ENCODE measurements at places on chromosomes 5 and 9.

GRCh38 chr5:125487231-125487630 lies 740.8 kb upstream of the ZNF608 start:
- DNase-seq = no peak

DNA sequence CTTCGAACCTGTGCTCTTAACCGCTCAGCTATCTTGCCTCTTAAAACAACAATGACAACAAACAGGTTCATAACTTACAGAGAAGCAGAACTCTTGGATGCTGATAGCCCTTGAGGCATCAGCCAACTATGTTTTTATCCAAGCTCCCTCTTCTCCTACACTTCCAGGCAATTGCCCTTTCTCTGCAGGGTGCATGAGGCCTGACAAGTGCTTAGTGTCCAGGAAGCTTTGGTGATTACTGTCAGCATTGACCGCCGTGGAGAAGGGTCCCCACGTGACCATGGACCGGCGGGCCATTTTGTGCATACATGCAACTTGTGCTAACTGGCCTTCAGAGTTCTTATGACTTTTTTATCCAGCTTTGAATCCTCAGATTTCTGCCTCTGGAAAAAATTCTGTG lies 71.2 kb downstream of the ADCY2 start:
- DNase-seq = no peak

DNA sequence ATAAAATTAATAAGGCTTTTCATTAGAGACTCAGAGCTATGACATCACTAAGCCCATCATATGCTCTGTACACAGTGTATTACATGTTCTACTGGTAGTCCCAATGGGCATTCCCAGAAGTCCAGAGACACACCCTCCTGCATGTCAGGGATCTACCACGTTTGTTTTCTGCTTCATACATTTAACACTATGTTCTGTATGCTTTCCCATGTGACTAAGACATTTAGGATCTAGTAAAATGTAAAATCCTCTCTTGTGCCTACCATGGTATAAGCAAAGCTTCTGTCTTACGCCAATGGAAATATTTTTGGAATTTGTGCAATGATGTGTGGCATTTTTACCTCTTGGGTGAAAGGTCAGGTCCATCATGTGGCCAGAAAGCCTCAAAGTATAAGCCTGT lies 192.4 kb downstream of the ADAMTSL1 start:
- no peak for DNase-seq

DNA sequence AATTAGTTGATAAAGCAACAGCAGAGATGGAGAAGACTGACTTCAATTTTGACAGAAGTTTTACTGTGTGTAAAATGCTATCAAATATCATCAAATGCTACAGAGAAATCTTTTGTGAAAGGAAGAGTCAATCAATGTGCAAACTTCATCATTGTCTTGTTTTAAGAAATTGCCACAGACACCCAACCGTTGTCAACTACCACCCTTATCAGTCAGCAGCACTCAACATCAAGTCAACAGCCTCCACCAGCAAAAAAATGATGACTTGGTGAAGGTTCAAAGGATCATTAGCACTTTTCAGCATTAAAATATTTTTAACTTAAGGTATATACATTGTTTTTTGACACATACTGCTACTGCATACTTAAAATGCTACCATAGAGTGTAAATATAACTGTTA lies 888.8 kb downstream of the CDH18 start:
- DNase-seq = no peak

- no peak for DNase-seq
These were observed 256.1 kb upstream of the SMARCA2 start for GRCh38 chr9:1759009-1759408.

DNA sequence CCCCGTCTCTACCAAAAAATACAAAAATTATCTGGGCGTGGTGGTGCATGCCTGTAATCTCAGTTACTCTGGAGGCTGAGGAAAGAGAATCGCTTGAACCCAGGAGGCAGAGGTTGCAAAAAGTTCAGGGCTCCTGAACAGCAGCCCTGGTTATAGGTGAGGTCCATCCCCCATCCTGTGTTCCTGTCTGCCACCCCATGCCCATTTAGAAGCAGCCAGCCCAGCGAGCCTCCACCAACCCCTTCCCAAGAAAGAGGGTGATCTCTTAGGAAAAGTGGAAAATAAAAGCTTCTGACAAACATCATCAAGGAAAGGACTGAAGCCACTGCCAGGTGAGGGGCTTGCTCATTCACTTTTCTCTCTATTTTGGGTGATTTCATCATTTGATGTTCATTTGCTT lies 55.8 kb downstream of the FSTL4 start:
- no peak for DNase-seq

DNA sequence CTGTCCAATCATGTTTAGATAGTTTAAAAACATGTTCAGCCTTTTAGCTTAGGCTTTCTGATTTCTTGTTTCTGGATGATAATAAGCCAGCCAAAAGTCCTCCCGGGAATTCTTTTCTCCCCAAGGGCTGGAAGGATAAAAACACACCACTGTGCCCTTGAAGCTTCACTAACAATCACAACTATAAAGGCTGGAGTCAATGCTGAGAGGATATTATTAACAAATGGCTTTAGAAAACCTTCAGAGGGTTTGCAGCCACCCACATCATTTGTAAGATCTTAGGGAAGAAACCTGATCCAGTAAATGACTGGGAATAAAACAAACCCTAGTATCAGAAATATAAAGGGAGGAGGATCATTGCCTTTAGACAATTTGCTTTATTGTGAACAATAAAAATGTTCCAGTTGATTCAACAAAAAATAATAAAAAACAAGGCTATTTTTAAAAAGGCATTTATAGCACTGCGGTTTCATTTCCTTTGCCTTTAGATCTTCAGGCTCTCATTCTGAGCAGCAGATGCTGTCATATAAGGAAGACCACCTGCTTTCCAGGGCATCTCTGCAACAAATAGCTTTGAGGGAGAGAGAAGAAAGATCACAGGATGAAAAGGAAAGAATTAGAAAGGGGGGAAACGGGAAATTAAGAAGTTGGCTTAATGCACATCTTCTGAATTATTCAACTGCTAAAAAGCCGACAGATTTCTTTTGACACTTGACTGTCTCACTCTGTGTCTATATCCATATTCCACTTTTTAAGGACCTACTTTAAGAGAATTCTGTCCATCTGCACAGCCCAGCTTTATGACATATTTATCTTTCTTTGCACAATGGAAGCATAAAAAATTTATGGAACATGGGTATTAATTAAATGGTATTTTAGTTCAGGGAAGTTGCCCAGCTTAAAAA lies 277.2 kb upstream of the SLC24A2 start:
- DNase-seq = no peak

DNA sequence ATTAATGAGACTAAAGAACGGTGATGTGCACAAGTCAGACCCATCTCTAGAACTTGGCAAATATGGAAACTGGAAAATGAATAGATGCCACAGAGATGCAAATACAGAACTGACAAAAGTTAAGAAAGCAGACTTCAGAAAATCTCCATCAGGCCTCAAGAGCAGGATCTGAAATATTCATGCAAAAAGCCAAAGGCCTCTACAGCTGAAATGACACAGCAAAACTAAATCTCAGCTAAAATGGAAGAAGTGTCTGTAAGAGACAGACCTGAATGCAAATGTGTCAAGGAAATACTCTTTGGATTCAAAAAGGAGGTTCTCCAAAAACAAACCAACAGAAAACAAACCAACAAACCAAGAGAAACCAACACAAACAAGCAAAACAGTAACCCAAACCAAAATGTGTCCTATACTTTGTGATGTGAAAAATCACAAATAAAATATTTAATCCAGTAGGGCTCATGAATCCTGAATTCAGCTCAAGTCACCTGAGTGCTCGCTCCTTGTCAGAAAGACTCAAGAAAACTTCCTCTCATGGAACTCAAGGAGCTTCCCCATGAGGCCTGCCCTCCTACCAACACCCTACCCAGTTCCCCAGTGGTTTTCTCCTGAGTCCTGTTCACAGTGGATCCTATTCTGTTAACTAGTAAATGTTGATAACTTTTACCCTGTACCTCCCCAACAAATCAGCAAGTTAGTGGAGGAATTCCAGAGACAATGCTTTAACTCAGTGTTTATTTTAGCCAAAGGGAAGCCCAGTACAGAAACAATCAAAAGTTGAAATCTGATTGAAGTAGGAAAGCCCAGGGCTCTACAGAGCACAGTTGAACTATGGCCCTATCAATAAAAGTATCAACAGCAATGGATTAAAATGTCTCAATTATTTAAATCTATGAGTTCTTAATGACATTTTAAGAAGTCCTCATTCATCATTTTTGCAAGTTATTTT lies 14.6 kb downstream of the MRPS27 start:
- DNase-seq = no peak

DNA sequence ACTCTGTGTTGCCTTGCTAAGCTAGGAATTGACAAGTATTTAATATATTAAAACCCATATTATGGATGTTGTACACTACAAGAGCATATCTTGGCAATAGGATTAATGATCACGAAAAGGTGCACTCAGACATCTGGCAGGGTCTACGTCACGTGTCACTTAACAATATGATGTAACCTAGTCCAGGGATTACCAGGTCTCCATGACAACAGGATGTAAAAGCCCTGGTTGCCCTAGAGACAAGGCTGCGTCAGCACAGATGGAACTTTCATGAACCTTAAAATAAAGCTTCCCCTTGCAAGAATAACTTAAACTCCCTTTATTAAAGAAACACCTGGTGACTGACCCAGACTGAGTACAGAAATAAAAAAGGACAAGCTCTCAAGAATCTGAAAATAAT lies 717.8 kb downstream of the CDH18 start:
- no peak for DNase-seq

GRCh38 chr9:98222885-98223691 lies 30.7 kb upstream of the CORO2A start:
- no peak for DNase-seq

DNA sequence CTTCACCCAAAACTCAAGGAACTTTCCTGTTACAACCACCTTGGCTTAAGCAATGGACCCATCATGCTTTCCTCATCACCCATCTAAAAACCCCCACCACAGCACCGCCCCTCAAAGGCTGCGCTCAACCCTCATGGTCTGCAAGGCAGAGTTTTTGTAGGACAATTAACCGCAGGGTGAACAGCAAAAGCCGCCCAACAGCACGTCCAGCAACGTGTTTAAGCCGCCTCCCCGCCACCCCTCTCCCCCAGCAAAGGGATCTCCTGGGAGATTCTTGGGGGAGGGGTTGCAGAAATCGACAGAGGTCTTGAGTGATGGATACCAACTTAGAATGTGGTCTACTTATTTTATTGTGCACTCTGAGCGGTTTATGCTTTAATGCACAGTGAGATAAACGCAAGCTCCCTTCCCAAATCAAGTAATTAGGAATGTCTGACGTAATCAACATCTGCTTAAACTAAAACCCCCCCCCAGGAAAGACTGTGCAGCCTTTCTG lies 1.9 kb downstream of the ROR2 start:
- no peak for DNase-seq

DNA sequence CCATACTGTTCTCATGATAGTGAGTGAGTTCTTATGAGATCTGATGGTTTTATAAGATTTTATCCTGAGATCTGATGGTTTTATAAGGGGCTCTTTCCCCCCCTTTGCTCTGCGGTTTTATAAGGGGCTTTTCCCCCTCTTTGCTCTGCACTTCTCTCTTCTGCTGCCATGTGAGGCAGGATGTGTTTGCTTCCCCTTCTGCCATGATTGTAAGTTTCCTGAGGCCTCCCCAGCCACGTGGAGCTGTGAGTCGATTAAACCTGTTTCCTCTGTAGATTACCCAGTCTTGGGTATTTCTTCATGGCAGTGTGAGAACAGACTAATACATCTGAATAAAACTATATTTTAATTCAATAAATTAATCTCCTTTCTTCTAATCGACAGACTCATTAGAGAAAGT lies 64.9 kb upstream of the ZSWIM6 start:
- no peak for DNase-seq

DNA sequence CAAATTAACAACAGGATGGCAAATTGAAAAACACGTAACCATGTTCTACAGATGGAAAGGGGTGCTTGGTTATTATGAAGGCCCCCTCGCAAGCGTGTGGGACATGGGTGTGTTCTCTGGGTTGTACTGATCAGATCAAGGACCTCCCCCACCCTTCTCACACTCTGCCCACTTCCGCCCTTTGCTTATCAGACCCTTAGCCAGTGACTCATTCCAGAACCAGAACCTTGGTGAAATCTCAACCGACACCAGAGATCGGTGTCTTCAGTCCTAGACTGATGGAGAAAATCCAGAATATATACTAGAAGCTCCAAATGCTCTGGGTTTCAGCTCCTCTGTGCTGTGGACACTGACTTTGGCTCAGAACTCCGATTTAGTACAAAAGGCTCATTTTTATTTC lies 64.9 kb downstream of the PTTG1 start:
- no peak for DNase-seq

DNA sequence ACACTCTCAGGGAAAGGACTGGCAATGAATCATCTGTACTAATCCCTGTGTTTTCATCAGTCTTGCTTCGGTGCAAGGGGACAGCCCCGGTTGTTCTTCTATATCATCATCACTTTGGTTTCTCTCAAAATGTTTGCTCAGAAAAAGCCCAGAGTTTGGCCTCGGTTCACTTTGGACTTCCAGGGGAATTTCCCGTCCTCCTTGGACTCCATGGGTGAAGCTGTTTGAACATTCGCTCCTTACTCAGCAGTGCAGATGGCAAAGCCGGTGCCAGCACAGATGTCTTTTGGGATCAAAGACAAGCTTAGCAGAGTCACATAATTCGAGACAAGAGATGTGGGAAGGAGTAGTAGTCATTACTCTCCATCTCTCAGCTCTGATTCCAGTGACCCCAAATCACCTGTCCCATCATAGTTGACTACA lies 69.8 kb upstream of the TNFSF8 start:
- DNase-seq = no peak

GRCh38 chr9:107813287-107813686 lies 323.7 kb upstream of the KLF4 start:
- DNase-seq = no peak

- DNase-seq = no peak
These were observed 130.0 kb downstream of the LHFPL2 start for GRCh38 chr5:78518365-78519197.

DNA sequence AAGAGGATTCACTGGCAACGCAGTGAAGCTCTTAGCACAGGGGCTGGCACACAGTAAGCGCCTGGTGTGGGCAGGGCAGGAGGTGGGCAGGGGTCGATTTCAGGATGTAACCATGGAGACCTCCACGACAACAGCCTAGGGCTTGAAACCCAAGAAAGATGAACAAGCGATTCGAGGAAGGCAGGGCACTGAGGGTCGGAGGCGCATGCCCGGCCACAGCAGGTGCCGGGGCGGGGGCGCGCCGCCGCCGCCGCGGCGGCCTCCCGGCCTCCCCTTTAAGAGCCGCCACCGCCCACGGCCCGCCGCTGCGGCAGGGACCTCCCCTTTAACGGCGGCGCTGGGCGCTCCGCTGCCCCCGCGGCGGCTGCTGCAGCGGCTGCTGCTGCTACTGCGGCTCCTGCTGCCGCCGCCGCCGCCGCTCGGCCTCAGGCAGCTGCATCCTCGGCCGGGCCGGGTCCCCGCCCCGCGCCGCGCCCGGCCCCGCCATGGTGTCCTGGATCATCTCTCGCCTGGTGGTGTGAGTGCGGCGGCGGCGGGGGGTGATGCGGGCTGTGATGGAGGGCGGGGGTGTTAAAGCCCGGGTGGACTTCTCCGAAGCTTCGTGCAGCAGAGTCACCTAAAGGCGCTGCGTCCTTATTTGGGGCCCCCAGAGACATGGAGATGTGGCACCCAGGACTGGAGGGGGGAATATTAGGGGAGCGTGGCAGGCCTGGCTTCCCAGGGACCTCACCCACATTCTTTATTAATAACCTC lies at the start of gene REEP2:
TSS of gene REEP2 (plus strand) at position 334 of the 753 bp plus-strand sequence. CDS start at position 486, 152 bp downstream.
- DNase-seq = no peak

GRCh38 chr5:148060881-148061280 lies 2.9 kb upstream of the SPINK5 start:
- no peak for DNase-seq
